Neuronal stem cell (in vitro differentiated cells): ENCODE measurements at places on chromosomes 2 and 18.

GRCh38 chr2:70686577-70687460 is 81.2 kb downstream of the ADD2 start:
- peak; percentile 31 for DNase-seq

DNA sequence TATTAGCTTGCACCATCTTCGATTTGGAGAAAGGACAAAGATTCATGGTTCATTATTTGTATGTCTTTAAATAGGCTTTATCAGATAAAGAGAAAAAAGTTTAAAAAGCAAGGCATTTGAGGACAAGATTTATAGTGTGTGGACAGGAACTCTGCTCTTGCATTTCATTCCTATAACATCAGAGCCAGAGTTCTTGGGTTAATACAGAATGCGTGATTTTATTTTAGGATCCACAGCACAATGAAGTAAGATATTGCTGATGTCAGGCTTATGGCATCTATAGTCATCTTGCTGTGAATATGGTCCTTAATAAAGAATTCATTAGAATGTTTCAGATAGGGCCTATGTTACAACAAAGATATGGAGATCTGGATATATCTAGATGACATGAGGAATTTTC is 19.7 kb downstream of the RASGRP3 start:
- DNase-seq = no peak

- DNase-seq = no peak
Observed at GRCh38 chr2:3051266-3051665, 326.4 kb downstream of the EIPR1 start.

DNA sequence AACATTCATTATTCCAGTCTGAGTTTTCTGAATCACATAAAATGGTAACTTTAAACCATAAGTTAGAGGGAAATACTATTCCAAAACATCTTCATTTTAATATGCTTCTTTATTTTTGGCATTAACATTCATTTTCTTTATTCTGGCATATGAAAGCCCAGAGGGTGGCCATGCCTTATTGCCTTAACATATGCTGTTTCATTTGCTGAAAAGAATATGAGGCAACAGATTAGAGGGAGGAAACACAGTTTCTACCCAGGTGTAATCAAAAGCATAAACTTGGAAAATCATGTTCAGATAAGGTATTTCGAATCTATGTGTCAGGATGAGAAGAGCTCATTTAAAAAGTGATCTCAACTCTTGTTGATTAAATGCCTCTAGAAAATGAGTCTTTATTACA is 379.9 kb upstream of the DSEL start:
- DNase-seq = no peak

- DNase-seq = no peak
Observed at GRCh38 chr2:246489-247144, 17.2 kb downstream of the SH3YL1 start.

- DNase-seq = no peak
Observed at GRCh38 chr2:141555876-141556470, 574.8 kb downstream of the LRP1B start.

DNA sequence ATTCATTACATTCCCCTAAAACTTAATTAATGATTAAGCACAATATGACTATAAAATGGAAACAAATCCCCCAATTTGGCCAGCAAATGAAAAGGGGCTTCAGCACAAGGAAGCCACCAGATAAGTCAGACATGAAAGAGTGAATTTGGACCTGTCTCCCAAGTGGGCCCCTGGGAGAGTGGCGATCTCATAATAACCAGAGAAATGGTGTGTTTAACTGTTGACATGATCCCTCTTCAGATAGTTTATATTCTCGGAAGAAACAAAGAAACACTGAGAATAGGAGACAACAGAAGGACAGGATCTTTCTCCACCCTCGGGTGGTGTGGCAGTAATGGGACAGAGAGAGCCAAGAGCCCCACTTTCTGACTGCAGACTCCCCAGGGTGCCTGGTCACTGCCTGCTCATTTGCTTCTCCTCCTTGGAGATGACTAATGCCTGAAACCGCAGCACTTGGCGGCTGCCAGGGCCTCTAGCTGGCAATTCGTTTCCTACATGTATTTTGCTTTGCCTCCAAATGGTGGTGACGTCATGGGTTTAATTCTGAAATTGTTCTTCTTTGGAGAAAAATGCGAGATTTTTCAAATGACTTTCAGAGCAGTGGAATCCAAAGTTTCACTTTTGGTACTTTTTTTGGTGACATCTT is 46.4 kb upstream of the SPP2 start:
- DNase-seq = no peak

DNA sequence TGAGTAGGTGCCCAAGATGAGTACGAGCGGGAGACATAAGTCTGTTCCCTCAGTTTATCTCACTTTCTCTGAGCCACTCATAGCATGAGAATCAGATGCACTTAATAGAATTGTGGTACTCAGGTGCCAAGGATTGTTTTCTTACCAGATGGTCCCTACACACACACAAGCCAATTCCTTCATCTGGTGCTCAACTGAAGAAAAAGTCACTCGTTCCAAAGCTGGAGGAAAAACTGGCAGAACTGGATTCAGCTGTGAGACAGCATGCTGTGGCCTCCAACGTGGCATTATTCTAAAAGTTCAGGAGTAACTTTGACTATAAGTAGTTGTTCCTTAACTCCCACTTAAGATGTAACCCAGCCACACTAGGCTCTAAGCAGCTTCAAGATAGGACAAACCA is 33.4 kb upstream of the ABCA12 start:
- DNase-seq = no peak

DNA sequence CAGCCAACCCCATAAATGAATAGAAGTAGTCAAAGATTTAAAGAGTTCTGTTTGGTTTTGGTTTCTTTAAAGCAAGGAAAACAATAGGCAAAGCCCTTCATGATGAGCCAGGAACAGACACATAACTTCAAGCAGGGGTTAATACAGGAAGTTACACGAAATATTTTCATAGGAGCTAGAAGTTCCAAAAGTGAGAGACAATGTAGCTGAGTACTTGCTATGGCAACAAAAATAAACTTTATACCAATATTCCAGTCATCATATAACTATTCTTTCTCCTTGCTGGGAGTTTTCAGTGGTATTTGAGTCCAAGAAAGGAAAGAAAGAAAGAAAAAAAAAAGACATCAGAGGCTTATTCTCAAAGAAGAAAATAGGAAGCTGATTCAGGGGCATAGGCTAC is 56.2 kb downstream of the COBLL1 start:
- DNase-seq = no peak

DNA sequence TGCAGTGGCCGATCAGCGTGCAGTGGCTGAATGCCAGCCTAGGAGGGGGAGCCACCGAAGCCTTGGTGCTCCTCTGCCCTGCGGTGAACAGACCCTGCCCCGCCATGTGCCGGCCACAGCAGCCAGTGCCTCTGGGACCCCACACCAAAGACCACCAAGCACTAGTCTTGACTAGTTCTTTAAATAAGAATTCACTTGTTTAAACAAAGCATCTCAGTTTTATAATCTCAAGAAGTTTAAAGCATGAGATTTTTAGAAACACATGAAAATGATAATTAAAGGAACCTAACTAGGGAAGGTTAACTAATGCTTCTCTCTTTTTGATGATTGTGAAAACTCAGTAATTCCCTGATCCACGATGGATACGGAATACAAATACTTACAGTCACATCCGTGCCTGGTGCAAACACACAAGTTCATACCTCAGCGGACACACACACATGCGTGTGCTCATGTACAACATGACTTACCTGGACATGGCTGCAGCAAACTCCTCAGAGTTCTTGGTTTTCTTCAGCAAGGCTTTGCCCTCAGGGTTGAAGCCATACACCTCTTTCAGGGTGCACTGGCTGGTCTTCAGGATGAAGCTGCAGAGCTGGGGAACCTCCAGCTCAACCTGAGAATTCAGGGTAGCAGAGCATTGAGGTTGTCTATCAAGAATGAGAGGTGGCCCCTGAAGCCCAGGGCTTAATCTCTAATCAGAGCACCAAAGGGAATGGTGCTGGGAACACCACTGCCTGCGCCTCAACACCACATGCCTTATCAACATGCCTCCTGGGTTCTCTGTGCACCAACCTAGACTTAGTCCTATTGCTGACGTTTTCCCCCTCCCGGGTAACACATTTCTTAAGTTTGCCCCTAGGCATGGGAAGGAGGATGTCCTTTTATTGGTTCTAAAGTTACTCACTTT is 3.1 kb downstream of the APOB start:
- DNase-seq = no peak

DNA sequence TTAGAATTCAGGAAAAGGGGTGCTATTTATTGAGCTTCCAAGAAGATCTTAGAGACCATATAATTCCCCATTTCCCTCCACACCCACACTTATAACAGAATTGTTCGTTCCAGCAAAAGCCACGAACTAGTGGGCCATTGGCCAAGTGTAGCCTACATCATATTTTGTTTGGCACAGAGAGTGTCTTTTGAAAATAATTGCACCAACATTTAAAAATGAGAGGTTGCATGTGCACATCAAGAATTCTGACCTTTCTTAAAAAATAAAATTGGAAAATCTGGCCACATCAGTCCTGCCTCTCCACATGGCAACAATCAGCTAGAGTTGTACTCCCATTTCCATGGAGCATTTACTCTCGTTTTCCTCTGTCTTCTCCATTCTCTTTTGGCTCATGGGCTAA is 655.5 kb upstream of the FANCL start:
- no peak for DNase-seq

DNA sequence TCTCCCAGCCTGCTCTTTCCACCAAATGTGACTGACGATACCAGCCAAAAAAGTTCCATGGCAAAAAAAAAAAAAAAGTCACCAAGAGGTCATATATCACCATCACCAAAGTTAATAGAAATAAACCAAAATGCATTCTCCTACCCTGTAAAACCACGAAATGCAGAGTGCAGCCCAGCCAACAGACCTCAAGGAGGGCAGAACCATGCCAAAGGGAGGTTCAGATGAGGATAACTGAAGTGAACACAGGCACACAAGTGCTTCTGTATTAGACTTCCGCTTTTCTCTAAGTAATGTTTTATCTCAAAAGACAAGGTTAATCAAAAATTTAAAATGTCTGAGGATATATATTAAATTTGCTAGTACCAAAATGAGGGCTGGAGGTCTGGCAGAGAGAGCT is 5.5 kb downstream of the SERPINE2 start:
- DNase-seq = no peak

DNA sequence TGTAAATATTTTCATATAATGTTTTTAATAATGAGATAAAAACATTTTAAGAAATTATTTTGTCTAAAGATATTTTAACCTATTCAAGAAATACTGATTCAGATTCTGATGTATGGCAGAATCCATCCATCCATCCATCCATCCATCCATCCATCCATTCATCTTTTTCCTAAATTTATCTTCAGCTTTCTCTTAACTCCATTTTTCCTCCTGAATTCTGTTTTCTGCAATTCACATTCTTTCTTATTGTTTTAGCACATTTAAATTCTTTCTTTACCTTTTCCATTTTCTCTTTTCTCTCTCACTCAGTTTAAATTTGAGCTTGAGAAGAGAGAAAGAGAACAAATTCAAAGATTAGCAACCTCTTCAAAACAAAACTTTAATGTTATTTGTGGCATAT is 3.6 kb downstream of the LRP1B start:
- no peak for DNase-seq

DNA sequence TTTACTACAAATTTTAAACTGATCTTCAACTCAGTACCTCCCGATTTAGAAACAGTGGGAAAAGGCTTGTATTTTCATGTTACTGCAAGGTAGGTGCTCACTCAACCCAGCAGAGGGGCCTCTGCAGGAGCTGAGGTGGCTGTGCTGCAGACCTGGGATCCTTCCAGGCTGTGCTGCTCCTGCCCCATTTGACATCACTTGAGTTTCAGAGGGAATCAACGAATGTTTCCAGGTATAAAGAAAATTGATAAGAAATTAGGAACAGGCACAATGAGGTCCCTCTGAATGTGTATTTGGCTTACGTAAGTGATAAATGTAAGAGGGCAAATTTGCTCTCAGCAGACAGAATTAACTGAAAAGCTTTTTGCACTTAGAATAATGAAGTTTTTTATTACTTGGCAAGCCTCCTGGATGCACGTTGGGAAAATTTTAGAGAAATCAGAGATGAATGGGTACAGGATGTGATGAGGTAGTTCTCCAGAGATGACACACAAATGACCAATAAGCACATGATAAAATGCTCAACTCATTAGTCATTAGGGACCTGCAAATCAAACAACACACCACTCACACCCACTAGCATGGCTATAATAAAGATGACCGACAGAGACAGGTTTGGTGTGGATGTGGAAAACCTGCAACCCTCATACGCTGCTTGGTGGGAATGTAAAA is 114.0 kb downstream of the NOL10 start:
- no peak for DNase-seq

GRCh38 chr2:127662937-127663565 is 12.3 kb downstream of the LIMS2 start:
- no peak for DNase-seq

- DNase-seq = no peak
Observed at GRCh38 chr2:60989259-60989658, 28.3 kb upstream of the PEX13 start.

- no peak for DNase-seq
Observed at GRCh38 chr2:202387608-202388342, 11.6 kb downstream of the BMPR2 start.

- DNase-seq = no peak
Observed at GRCh38 chr18:59454909-59455727, 96.1 kb upstream of the LMAN1 start.

DNA sequence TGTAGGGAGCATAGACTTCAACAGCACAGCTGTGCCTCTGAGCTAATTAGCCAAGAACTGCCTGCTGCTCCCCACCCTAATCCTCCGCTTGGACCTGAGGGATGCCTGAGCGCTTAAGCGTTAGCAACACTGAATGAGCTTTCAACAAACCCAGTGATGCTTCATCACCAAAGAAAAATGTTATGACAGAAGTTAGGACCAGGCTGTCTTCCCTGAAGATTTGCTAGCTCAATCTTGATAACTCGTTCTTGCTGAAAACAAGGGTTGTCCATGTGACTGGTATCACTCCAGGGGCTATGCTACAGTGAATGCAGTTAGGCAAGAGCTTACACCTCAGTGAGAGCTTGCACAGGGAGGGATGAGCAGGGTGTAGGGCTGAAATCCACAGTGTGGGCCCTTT is 190.7 kb upstream of the SIX2 start:
- DNase-seq = no peak

DNA sequence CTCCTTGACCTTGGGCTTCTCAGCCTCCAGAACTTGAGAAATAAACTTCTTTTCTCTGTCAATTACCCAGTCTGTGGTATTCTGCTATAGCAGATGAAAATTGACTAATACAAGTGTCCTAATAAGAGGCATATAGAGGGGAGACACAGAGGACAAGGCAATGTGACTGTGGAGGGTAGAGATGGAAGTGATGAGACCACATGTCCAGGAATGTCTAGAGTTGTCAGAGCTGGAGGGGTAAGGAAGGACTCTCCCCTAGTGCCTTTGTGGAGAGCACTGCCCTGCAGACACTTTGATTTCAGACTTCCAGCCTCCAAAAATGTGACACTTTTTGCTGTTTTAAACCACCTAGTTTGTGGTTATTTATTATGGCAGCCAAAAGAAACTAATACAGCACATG is 74.4 kb downstream of the ACKR3 start:
- DNase-seq = no peak

DNA sequence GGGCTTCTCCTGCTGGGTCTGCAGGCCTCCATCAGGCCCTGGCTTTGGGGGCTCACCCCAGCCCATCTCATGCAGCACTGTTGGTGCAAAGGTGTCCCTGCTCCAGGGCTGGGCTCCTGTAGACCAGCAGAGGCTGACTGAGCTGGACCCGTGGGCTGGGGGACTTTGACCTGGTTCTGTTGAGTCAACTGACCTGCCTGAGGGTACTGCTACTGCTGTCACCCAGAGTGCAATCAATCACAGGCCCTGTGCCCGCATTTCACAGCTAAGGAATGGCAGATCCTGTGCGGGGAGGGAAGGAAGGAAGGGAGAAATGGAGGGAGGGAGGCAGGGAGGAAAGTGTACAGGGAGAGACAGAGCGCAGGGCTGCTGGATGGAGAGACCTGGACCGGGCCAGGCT is 136.8 kb downstream of the TPO start:
- no peak for DNase-seq
